ENCODE measurements at places on chromosomes 7 and 10.

- DNase-seq, result no peak
Observed at GRCh38 chr10:14563359-14563940, 211.2 kb downstream of the FAM107B start.

- DNase-seq, result no peak
Observed at GRCh38 chr10:129963641-129964501, at the start of gene EBF3. TSS of gene EBF3 (minus strand) at chr10:129964274. CDS start at chr10:129963768, 506 bp downstream.

- no peak for DNase-seq
Observed at GRCh38 chr7:111460695-111461094, 101.6 kb downstream of the IMMP2L start.

DNA sequence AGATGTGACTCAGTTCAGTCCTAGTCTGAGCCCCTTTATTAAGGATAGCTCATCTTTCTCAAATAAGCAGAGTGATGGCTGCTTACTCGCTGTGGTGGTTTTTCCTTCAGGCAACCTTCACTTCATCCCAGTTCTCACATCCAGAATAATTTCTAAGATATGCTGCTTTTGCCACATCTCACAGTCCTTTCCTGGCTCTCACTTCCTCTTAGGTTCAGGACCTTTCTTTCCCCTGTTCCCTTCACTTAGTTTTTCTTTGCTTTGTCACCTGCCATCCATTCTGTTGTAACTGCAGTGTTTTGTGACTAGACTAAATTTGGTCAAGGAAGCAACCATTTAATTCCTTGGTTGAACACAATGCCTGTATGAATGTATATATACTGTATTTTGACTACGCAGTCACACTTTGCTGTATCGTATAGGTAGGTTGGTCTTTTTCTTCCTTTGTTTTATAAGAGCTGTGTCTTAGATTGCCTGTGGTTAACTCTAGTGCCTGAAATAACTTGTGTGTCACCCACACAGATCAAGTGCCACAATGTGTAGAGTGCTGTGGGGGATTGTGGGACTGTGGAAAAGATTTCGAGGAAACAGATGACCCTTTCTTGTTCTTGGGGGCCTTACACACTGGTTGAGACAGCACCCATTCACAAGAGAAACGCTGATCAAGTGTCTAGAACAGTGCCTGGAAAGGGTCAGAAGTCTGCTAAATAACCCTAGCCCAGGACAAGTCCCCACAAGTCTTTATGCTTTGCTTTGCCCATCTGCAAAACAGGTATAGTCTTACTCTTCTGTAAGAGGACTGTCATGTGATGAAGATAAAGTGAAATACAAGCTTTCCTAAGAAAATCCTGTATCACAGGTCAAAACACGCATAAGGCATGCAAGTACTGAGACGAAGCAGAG lies 2.6 kb downstream of the ZNF655 start:
- no peak for DNase-seq

- DNase-seq, result no peak
Observed at GRCh38 chr10:15460661-15461060, 89.6 kb upstream of the FAM171A1 start.

DNA sequence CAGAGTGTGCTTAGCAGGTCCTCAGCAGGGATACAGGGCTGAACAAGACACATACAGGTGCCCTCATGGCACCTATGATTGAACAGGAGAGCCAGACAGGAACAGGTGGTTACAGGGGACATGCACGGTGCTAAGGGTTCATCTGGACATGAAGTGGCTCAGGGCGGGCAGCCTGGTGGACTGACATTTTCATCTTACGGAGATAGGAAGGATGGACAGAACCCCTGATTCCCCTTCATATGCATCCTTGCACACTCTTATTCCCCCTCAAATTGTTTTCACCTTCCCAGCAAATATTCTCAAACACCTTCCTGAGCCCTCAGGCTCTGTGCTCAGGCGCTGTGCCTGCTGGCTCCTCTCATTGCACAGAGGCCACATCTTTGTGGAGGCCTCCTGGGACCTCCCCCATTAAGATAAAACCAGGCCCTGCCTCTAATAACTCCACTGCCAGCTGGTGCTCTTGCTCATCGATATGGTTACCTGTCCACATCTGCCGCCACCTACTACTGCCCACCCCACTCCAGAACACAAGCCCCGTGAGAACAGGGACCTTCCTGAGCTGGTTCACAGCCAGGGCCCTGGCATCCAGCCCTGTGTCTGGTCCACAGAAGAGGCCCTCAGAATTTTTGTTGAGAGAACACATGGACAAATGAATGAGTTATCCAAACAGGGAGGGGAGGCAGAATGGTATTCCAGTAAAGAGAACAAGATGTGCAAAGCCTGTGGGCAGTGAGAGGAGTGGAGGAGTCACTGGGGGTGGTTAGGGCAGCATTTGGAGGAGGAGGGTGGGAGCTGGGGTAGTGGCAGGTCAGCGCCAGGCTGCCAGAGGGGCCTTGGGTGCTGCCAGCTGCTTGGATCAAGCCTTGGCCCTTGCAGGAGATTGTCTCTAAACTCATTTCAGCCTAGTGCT lies 68.9 kb upstream of the AQP1 start:
- no peak for DNase-seq

- no peak for DNase-seq
Observed at GRCh38 chr10:47364366-47364765, 16.2 kb downstream of the RBP3 start.

DNA sequence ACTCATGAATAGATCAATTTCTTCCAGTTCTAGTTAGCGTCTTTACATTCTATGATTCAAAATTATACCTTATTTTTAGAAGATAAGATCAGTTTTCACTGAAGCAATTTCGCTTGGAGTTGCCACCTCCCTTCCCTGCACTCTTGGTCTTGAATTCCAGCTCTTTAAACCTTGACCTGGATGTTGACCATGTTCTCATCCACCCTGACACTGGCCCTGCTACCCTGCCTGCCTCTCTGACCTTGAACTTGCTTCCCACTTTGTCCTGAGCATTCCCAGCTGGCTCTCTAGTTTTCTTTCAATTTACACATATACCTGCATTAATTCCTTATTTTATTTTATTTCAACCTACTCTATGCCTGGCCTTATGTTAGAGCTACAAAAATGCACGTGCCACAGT lies 274.9 kb upstream of the IGFBP3 start:
- DNase-seq, result no peak

DNA sequence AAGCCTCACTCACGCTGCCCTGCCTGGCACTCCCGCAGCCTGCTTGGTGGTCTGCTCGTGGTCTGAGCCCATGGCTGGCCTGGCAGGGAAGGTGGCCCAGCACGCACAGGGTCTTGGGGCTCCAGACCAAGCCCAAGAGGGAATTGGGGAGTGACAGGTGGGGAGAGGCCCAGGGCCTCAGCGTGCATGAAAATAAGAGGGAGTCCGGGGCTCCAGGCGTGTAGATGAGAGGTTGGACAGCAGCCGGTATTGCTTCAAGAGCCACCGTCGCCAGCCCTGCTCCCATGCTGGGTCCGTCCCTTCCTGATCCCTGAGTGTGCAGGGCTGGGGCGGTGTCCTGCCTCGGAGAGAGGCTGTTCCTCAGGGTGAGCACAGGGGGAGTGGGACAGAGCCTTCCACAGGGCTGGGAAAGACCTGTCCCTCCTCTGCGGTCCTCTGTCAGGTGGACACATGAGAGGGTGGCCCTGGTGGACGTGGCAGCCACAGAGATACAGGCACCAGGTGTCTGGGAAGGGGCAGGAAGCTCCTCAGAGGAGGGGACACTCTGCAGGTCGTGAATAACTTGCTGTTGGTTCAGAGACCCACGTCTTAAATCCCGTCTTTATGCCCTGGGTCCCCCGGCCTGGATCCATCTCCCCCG lies 113.1 kb downstream of the INPP5A start:
- no peak for DNase-seq

- no peak for DNase-seq
Observed at GRCh38 chr7:47571331-47572093, 10.4 kb downstream of the TNS3 start.

DNA sequence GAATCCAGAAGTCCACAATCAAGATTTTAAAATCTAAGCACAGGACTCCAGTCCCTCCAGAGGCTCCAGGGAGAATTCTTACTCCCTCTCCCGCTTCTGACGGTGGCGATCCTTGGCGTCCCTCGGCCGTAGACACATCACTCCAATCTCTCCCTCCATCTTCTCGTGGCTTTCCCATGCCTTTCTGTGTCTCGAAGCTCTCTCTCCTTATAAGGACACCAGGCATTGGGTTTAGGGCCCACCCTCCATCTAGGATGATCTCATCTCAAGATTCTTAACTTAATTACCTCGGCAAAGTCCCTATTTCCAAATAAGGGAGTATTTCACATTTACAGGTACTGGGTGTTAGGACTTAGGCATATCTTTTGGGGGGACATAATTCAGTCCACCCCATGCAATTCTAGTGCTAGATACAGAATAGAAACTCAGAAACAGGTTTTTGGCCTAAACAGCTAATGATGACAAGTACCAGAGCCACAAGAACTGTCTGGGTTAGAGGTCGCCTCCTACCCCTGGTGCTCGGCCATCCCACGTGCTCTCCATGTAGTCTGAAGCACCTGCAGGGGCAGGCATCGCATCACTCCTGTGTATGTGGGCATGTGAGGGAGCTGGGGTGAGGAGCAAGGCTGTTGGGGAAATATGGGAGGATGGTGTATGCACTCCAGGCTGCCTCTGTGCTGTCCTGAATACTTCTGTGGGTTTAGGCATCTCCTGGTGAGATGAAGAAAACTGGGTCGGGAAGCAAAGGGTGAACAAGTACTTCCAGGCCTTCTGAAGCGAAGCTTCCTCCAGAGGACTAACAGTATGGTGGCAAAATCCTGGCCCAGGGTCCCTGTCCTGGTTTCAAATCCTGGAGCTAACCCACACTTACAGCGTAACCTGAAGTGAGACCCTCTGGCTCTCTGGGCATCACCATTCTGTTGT lies 298.3 kb upstream of the ZMIZ1 start:
- no peak for DNase-seq

GRCh38 chr7:81819861-81820260 lies 50.0 kb upstream of the HGF start:
- no peak for DNase-seq

DNA sequence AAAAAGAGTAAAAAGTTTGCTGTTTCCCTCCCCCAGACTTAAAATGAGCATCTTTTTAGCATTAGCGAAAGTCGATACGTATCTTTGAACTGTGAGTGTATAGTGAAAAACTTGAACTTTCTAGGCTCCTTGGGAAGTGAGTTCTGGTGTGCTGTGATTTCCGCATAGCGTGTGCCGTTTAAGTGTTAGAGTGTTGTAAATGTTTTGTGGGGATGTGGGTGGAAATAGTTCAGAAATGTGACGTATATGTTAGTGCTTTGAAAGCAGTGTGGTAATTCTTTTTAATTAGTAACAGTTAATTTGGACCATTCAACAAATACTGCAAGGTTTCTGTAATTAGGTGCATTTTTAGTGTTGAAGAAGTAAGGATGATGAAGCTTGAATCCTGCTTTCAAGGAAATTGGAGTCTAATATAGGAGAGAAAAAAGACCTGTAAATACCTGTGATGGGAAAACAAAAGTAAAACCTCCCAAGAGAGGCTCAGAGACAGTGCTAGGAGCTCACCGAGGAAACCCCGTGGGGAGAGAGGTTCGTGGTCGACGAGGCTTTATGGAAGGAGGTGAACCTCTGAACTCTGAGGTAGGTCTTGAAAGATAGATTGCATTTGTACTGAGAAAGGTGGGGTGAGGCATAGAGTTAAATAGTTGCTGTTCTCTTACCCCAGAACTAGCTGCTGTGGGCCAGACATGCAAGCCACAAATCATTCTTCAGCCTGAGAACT lies 40.8 kb downstream of the RBM33 start:
- no peak for DNase-seq

DNA sequence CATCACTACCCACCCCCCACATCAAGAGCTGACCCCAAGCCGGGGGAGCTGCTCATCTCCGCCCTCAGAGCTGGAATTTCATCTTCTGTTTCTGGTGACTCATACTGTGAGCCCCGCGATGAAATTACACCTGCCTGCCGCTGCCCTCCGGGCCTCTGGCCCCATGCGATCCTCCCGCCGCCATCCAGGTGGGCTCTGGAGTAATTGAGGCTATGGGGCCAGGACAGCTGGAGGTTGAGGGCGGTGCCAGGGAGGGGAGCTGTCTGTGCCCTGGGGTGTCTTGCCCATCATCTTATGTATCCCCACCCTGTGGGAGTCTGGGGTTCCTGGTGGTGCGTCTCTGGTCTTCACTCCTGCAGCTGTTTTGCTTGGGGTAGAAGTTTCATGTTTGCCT lies 9.0 kb downstream of the GTF2IRD1 start:
- no peak for DNase-seq

GRCh38 chr7:151251689-151252560 lies 3.4 kb upstream of the SMARCD3 start:
- peak; percentile 86 for DNase-seq

DNA sequence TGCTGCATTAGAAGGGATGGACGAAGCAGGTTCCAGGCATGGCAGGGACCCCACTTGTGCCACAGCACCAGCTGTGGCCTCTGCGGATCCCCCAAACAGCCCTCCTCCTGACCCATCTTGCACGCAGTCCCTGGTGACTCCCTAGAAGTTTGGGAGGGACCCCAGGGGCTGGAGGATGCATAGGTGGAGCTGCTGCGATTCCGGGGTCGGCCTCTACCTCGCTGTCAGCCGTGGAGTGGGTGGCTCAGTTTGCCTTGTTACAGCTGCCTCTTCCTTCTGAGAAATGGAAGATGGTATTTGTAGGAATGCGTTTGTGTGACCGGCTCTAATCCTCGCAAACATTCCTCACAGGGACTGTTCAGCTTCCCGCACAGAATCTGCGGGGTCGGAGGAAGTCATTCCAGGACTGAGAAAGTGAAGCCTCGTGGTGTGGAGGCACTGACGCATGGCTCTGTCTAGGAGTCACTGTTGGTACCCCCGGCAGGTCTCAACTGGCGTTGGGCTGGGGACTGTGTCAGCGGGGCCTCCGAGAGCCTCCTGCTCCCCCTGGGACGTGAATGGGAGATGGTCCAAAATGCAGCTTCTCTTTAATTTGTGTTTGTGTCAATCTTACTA lies 17.5 kb downstream of the PWWP2B start:
- no peak for DNase-seq

- DNase-seq, result no peak
Observed at GRCh38 chr10:26439406-26440087, 1.4 kb downstream of the APBB1IP start.

GRCh38 chr7:22427104-22427503 lies 70.2 kb upstream of the RAPGEF5 start:
- no peak for DNase-seq

- no peak for DNase-seq
Observed at GRCh38 chr7:123201901-123202300, 2.1 kb upstream of the SLC13A1 start.

DNA sequence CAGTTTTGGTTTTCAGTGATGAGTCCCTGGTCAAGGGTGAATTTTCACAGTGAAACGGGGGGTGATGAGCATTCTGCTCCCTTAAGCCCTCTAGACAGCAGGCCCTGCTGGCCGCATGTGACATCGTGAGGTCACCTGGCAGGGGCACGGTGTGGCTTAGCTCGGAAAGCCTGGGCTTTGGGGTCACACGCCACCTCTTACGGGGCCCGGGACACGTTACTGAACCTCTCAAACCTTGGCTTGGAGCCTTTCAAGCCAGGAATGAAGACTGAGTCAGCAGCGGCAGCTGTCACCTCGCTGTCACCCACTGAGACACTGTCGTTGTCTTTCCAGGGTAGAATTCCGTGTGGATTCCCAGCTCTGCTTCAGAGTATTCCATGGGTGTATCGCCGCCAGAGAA lies 4.1 kb downstream of the GET4 start:
- no peak for DNase-seq

GRCh38 chr10:43403911-43404703 lies 4.9 kb downstream of the HNRNPF start:
- DNase-seq, result no peak

GRCh38 chr7:105958012-105958411 lies 5.1 kb upstream of the CDHR3 start:
- peak; percentile 18 for DNase-seq
